ENCODE measurements at places on chromosomes 16 and 17.
A peak's percentile ranks its signal among the peaks of the same experiment; 100 is the strongest.

DNA sequence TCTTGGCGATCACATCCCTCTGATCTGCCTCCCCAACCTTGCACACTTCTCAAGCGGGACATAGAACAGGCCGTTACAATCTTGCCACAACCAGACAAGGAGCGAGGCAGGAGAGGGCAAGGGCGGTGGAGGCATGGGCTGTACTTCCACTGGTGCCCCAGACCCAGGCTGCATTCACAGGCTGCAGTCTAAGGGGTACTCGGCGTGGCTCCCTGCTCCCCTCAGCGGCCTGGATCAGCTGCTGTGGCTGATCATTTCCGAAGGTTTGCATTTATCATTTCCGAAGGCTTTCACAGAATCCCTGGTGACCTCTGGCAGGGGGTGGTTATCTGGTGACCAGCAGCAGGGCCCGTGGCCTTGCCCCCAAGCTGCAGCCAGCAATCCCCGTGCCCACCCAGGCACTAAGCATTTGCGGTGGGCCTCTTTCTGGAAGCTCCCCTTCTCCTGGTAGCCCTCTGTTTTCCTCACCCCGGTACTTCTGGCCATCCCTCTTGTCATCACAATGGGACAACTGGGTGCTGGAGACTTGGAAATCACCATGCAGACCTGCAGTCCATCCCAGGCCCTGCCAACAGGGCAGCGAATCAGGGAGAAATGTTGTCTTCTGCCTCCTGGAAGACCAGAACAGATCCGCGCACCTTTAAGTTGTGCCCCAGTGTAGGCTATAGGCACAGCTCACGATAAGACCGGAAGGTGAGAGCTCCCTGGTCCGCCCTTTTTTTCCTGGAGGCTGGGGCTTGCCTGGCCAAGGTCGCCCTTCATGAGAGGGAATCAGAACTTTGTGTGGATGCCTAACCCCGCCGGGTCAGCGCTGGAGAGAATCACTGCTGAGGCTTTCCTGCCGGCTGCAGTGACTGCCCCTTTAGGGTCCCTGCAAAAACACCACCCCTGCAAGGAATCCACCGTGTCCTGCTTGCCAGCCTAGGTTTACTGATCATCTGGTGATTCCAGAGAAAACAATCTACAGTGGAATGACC is 1739.1 kb downstream of the TP53TG3F start:
- no peak for DNase-seq

- no peak for DNase-seq
Observed at GRCh38 chr17:38572669-38573365, 32.9 kb downstream of the SRCIN1 start.

GRCh38 chr16:50276801-50277555 is 10.6 kb downstream of the ADCY7 start:
- DNase-seq, result no peak

GRCh38 chr17:17696085-17696484 is 14.8 kb downstream of the RAI1 start:
- no peak for DNase-seq

DNA sequence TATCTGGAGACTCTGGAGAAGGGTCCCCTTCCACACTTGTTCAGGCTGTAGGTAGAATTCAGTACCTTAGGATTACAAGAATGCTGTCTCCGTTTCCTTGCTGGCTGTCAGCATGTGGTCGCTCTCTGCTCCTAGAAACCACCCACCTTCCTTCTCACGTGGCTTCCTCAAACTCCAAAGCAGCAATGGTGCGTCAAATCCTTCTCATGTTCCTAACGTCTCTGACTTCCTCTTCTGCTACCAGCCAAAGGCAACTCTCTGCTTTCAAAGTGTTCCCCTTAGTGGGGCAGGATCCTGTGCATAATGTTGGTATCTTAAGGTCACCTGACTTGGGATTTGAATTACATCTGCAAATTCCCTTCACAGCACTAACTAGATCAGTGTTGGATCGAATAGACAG is 30.9 kb upstream of the DYNLRB2 start:
- DNase-seq, result no peak

DNA sequence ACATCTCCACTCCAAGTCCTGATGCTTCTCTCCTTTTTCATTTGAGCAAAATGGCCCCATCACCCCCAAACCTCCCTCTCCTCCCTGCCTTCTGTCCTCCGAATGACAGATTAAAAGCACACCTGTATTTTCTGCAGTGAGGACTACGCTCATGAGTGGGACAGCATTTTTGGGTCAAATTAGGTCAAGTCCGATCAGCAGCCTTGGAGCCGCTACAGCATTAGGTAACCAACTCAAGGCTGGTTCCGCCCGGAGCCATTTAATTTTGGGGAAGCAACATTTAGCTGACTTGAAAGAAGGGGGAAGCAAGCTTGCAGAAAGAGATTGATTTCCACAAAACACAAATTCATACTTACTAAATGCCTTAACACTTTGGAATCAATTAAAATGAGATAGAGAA is 324.1 kb upstream of the CDH5 start:
- no peak for DNase-seq

GRCh38 chr16:27314161-27314723 is 468 bp downstream of the IL4R start:
- DNase-seq, result no peak

DNA sequence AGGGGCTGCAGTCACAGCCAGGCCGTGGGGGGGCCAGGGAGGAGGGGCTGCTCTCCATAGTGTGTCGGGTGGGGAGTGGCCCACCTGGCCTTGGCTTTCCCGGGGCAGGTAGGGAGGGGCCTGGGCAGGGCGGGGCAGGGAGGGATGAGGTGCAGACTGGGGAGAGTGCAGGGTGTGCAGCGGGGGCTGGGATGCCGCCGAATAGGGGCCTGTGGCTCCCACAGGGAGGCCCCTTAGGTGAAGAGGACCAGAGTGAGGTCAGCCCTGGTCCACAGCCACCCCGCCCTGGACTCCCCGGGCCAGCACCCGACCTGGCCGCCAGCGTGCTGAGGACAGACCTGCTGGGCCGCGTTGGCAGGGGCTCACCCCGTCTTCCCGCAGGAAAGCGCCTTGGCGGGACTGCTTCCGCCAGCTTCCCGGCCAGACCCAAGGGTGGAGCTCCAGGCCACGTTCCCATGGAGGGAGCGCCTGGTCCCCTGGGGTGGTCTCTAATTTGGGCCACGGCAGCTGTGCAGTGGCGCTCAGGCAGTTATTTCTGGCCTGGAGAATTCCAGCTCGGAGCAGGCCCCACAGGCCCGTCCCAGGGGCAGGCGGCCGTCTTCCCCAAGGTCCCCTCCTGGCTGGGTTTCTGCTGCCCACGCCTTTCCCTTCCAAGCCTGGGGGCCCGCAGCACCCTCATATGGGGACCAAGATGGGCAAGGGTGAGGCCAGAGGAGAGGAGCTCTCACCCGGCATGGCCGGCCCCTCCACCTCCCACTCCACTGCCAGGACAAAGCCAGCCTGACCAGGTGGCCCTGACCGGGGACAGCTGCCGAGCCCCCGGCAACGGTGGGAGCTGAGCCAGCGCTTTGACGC is 27.9 kb downstream of the CACNA1H start:
- no peak for DNase-seq

DNA sequence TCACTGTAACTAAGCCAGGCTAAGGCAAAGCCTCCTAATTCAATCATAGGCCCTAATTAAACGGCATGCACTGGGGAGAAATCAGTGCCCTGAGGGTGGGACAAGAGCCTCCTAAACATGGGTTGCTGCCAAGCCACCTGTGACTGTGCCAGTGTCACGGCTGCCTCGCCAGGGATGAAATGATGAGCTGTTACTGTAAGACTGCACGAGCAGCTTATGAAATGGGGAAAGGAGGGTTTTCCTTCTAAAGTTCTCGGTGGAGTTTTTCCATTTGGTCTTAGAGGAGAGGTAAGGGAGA is 12.7 kb downstream of the TMEM11 start:
- no peak for DNase-seq

GRCh38 chr16:10312784-10313724 is 72.8 kb upstream of the ATF7IP2 start:
- no peak for DNase-seq

DNA sequence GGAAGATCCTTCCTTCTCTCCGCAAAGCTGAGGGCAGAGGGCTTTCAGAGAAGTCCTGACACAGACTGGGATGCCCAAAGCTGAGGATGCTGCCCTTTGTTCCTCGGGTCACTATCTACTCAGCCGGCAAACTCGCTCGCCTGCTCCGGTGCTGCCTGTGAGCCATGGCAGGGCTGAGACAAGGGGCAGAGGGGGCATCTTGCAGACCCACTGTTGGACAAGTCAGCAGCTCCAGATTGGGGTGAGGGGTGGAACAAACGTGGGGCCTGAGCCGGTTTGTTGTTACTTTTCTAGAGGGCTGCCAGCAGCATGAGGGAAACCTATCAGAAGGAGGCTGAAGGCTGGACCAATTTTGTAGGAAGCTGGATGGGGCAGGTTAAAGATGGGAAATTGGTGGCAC is 47.1 kb upstream of the PIK3R6 start:
- DNase-seq, result no peak

DNA sequence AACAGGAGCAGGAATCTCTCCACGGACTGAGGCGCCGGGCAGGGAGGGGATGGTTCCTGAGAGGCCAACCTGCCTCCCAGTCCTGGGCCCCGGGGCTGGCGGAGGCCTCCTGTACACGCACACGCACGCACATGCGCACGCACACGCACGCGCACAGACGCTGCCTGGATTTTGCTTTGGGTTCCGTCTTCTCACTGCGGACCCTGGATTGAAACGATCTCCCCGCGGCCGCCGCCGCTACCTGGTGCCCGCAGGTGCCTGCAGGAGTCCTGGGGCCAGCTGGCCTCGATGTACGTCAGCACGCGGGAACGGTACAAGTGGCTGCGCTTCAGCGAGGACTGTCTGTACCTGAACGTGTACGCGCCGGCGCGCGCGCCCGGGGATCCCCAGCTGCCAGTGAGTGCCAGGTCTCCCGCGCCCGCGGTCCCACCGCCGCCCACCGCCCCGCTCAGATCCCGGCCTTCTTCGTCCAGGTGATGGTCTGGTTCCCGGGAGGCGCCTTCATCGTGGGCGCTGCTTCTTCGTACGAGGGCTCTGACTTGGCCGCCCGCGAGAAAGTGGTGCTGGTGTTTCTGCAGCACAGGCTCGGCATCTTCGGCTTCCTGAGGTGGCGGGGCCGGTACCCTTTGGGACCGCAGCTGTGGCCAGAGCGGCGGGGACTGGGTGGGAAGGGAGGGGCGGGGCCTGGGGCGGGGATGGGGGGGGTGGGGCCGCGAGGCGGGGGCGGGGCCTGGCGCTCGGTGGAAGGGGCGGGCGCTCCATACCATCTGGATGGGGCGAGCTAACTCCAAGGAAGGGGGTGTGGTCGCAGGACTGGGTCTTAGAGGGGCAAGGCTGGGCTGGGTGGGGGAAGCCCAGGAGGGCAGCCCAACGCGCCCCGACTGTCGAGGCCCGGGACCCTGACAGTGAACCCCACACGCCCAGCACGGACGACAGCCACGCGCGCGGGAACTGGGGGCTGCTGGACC is 12.3 kb downstream of the CES4A start:
- no peak for DNase-seq

GRCh38 chr17:6386041-6386630 is 48.8 kb downstream of the AIPL1 start:
- no peak for DNase-seq

GRCh38 chr16:89067677-89068443 is 25.8 kb upstream of the ACSF3 start:
- DNase-seq, result no peak

GRCh38 chr16:4892361-4893102 is 44.4 kb downstream of the PPL start:
- no peak for DNase-seq

DNA sequence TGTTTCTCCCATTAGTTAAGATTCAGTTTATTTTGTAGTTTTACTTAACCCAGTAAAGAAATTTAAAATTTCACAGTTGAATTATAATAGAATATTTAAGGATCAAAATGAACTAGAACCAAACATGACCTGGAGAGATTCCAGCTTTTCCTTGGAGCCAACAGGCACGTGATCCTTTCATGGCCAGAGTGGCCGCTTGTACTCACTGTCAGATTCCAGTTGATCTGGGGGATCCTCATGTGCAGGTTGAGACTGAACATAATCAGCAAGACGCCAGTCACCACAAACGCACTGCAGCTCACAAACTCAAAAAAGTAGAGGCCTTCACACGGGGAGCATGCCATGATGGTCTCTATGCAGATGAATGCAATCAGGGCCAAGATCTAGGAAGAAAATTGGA is 31.7 kb downstream of the CMTM3 start:
- DNase-seq, result no peak

GRCh38 chr17:5047446-5047845 is 12.2 kb upstream of the SLC52A1 start:
- no peak for DNase-seq

- DNase-seq, result peak; percentile 5
Observed at GRCh38 chr16:27690608-27691007, 140.7 kb downstream of the KATNIP start.

DNA sequence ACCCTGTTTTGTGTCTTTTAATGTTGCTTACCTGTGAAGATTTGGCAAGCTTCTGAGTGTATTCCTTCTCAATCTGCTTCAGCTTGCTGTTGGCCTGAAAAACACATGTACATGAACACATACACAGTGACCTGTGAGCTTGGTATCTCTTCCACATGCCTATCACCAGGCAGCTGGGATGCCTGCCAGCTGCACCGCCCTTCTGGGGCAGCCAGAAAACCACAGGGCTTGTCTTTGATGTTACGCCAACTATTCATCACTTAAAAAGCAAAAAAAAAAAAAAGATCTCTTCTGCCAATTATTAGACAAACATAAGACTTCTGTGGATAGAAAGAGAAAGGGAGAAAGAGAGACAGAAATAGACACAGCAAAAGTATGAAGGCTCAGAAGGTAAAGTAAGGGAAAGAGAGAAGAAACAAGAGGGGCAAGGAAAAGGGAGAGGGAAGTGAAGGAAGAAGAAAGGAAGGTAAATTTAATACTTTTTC is 189.2 kb upstream of the AXIN2 start:
- DNase-seq, result no peak

DNA sequence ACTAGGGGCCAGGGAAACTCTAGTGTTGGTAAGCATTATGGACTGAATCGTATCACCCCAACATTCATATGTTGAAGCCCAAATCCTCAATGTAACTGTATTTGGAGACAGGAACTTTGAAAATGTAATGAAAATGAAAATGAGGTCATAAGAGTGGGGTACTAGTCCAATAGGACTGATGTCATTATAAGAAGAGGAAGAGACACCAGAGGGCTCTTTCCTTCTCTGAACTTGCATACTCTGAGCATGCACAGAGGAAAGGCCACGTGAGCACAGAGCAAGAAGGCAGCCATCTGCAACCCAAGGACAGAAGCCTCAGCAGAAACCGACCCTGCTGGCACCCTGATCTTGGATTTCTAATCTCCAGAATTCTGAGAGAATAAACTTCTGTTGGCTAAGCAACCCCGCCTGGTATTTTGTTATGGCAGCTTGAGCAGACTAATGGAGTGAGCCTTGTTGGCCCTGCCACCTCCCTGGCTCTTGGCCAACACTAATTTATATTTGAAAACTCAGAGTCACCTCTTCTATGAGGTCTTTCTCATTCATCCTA is 273.4 kb downstream of the NTN1 start:
- DNase-seq, result no peak

- no peak for DNase-seq
Observed at GRCh38 chr16:12600116-12600515, 203.6 kb downstream of the CPPED1 start.

Data from stimulated activated CD4-positive, alpha-beta T cell treated with anti-CD3 and anti-CD28 coated beads, Interleukin-12 subunit alpha, Interleukin-12 subunit beta, amount 100 ng/mL, for 48 hours (primary cell).